ENCODE measurements at places on chromosomes 2 and 18.
A peak's percentile ranks its signal among the peaks of the same experiment; 100 is the strongest.

GRCh38 chr2:45823723-45824206, 172.3 kb downstream of the PRKCE start:
- no peak for DNase-seq

DNA sequence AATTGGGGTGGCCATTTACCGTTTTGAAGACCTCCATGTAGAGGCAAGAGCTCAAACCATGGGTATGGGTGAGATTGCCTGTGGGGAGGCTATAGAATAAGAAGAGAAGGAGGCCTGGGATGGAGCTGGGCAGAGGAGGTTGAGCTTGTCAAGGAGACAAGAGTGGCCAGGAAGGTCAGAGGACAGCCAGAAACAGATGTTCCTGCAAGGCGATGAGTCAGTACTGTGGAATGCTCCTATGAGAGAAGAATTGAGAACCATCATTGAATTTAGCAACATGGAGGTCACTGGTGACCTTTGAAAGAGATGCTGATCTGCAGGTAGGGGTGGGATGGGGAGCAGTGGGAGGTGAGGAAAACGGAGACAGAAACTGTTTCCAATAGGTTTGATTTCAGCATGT, 3.5 kb downstream of the ACSL3 start:
- no peak for DNase-seq

- DNase-seq: no peak
Measured at GRCh38 chr2:219168526-219168925, 1.3 kb downstream of the SLC23A3 start.

- no peak for DNase-seq
Measured at GRCh38 chr2:234211797-234212196, 161.3 kb downstream of the SPP2 start.

DNA sequence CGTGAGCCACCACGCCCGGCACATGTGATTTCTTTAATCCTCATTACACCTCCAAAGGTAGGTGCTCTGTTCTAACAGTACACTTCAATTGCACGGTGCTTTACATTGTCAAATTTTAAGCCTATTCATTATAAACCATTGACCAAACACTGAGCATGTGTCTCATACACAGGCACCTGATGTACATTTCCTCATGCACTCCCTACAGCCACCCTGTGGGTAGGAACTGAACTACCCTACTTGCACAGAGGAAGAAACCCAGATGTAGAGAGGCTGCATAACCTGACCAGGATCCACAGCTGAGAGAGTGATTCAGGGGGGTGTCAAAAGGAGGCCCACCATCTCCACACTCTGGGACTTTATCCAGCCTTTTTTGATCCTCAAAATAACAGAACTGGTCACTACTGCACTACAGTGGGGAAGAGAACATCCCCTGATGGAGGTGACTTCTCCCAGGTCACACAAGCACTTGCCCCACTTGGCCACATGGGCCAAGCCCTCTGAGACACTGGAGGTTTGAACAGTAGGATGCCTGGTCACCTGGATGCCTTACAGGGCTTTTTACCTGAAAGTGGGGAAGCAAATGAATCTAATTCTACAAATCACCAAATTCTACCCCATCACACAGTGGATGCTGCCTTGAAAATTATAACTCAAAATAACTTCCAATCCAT, 6.9 kb upstream of the DPYSL5 start:
- no peak for DNase-seq

GRCh38 chr18:74519320-74520095, 14.8 kb upstream of the CNDP1 start:
- no peak for DNase-seq

DNA sequence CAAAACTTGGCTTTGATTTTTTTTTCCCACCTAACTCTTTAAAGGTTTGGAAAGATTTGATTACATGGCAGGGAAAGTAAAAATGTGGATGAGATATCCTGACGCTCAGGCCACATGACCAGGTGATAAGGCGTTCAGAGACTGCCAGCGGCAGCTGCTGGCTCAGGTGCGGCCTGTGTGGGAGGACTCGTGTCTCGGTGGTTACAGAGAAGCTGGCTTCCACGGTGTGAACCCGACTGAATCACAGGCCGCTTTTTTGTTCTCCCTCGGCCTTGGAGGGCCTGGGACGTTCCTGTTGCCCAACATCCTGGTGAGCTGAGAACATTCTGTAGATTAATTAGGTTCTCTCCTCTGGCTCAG, 124.2 kb upstream of the ZNF516 start:
- peak; percentile 1 for DNase-seq

GRCh38 chr2:214193943-214194342, 216.9 kb upstream of the VWC2L start:
- DNase-seq: no peak

GRCh38 chr2:206231669-206232286, 42.7 kb upstream of the ZDBF2 start:
- no peak for DNase-seq

DNA sequence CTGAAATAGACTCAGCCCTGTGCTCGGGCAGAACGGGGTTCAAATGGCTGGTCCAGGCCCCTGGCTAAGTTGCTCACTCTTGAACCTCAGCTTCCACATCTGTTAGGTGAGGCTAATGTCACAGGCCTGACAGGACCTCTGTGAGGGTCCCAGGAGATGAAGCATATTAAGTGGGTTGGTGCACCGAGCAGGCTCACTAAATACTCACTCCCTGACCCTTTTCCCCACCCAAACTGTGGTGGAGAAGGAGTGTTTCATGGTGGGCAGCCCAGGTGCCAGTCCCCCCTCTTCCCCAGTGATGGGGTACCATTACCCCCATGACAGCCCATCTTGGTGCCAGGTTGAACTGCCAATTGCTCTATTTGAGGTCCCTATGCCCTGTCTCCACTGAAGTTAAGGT, 286.0 kb downstream of the MYCN start:
- DNase-seq: no peak

DNA sequence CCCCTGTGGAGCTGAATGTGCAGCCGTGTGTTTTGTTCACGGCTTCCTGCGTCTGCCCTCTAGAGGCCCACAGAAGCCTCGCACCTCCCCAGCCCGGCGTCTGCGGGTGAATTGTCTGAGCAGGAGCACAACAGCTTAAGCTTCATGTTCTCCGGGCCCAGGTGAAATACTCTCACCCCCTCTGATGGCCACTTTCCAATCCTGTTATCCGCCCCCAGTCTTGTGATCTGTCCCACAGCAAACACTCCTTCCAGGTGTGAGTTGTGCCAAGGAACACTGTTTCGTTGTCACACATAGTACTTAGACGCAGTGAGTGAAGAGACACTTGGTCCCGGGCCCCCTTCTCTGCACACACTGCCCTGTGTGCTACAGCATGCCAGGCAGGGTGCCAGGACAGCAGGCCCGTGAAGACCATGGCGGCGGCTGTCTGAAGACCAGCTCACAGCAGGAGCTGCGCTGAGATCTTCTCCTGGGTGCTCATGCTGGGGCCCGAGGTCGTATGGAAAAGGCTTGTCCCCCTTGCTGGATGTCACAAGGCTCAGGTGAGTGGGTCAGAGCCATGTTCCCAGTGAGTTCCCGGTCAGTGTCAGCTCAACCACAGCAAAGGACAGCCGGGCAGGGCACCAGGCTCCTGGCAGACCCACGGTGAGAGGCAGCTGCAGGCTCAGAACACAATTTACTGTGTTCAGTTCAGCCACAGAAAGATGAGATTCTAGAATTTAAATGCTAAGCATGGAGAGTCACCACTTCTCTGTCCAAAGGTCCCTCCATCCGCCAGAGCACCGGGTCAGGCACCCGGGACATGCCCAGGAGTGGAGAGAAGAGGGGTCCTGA, 6.8 kb upstream of the PXDN start:
- peak; percentile 36 for DNase-seq

GRCh38 chr18:45231617-45232016, 383.7 kb upstream of the SLC14A2 start:
- no peak for DNase-seq

DNA sequence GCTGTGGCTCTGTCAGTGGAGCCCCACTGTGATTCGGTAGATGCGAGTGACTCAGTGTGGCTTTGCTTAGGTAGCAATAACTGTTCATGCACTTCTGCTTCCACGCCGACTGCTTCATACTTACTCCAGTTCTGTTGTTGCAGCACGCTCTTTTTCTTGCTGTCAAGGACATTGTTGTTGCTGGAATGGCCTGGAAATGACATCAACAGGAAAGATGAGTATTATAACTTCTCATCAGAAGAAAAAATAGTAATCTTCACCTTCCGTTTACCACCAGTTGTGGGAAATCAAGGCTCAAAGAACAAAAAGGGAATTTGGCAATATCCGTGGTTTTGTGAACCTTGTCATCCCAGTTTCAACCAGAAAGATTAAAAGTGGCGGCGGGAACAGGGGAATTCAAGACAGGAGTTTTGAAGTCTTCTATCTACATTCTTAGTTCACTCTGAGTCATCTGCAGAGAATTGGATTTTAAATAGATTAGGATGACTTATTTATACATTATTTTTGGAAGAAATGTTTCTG, 8.3 kb downstream of the TM4SF20 start:
- DNase-seq: no peak

GRCh38 chr2:63866009-63866709, 24.5 kb downstream of the UGP2 start:
- DNase-seq: no peak

- no peak for DNase-seq
Measured at GRCh38 chr2:5497874-5498273, 194.3 kb upstream of the SOX11 start.

DNA sequence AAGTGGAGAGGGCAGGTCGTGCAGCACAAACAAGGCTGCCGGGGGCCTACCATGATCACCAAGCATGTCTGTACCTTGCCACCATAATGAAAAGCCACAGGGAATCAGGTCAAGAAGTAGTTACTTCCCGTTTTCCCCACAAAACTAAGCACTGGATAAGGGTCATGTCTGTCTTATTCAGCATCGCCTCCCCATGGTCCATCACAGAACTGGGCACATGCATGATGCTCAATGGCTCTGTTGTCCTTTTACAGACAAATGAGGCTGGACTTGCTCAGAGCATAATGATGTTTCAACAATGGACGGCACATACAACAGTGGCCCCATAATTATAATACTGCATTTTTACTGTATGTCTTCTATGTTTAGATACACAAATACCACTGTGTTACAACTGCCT, 27.5 kb downstream of the REEP1 start:
- DNase-seq: no peak

GRCh38 chr2:117646872-117647271, 167.6 kb upstream of the DDX18 start:
- DNase-seq: no peak

DNA sequence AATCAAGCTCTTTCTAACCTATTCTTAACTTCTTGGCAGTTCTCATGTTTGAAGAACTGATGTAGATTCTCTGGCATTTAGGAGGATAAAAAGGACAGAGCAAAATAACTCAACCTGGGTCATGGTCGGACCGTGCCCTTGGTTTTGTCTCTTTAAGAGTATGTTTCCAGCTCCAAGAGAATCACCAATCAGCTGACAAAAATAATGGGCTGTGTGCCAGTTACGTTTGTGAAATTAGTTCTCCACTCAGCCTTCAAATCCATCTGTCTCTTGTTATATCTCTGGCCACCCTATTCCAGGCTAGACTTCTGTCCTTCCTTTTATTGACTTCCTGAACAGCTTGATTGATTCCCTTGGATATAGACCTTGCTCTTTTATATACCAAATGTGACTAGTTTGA, 225.7 kb downstream of the EPHA4 start:
- no peak for DNase-seq

- no peak for DNase-seq
Measured at GRCh38 chr18:40108596-40108995, 1846.4 kb upstream of the PIK3C3 start.

- DNase-seq: no peak
Measured at GRCh38 chr2:7813541-7814292, 868.1 kb upstream of the ID2 start.

GRCh38 chr18:63309422-63309821, 10.1 kb downstream of the BCL2 start:
- DNase-seq: no peak

DNA sequence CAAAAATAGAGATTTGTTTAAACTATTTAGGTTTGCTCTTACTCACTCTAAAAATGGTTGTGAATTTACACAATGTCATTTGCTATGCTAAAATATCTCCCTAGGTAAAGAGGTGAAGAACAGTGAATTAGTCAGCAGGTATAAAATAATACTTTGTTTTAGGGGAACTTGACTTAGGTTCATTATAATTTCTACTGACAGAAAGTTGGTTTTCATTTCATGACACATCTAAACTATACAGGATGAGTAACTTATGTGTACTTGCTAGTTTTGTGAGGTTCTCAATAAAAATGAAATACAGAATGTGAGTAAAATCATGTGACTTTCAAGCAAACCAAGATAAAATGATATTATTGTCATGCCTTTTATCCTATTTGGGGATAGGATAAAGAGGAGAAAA, 66.0 kb downstream of the DIS3L2 start:
- no peak for DNase-seq

DNA sequence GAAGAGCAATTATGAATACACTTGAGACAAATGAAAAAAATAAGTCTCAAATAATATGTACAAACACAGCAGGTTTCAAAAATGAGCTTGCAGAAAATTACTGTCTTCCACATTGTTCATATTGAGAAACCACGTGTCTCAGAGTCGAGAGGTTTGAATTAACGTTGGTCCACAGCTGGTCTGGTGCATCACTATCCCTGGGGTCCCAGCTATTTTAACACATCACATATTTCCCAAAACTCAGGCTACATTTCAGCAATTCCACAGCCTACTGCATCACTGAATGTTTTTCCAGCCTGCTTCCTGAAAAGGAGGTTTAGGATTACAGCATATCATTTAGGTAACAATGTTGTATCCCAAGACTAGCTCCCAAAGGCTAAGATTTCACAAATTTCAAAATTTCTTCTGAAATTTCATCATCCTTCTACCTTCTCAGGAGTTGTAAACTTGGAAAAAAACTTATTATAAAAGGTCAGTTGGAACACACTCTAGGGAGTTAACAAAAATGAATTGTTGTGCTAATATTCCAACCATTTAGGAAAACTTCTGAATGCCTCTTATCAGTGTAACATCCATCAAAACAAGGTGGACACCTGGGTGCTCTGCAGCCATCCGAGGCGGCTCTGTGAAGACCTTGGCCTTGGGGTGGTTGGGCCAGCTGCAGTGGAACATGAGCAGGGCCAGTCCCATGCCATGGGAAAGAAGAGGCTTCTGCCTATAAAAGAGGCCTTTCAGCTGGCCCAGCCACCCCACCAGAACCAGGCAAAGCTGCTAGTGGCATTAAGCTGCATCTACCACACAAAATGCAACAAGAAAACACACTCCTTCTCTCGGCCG, 198.1 kb upstream of the RBBP8 start:
- no peak for DNase-seq

DNA sequence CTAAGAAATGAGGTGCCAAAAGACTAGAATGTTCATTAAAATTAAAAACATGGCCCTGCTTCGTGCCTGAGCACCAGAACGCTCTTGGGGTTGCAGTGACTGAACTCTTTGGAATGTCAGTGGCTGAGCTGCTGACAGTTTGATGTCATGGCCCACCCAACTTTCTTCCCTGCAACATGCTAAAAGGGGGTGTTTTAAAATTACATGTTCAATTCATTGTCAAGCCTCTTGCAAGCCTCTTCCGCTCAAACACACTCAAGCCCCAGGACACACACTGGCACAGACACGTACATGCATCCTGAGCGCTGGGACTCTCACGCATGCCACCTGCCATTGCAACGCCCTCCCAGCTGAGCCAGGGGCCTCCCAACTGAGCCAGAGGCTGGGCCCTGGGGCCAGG, 12.6 kb downstream of the RUFY4 start:
- DNase-seq: no peak
